Skeletal muscle cell (primary cell): ENCODE measurements at places on chromosomes 16 and 17.

GRCh38 chr17:64580384-64581315 is 73.9 kb downstream of the CEP95 start:
- DNase-seq, result no peak

DNA sequence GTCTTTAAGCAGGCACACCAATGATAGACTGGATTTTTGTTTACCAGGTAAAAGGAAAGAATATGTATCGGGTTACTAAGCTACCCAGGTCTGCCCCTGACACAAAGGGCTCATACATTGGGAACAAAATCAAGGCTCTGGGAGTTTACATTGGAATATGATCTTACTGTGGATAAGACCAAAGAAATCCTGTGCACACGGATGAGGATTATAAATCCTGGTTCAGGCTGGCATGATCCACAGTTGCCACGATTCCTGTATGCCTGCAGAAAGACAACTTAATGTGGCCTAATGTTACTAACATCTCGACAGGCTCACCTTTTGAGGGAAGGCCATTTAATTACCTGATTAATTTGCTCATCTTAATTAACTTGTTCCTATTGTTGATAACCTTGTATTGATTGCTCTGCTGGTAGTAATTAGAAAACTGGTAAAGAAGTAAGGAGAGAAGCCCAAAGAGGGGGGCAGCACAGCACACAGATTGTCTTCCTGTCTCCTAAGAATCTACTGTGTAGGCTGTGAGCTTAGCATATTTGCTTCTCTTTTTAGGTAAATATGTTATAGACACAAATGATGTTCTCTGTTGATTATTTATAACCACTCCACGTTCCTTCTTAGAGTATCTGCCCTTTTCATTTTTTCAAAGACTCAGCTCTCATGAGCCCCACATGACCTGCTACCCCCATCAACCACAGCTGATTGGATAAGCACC is 51.0 kb upstream of the TOX3 start:
- no peak for DNase-seq

- DNase-seq, result no peak
Measured at GRCh38 chr16:70784692-70785555, 16.0 kb downstream of the VAC14 start.

GRCh38 chr17:7806587-7806986 is 27.4 kb upstream of the KDM6B start:
- DNase-seq, result no peak

DNA sequence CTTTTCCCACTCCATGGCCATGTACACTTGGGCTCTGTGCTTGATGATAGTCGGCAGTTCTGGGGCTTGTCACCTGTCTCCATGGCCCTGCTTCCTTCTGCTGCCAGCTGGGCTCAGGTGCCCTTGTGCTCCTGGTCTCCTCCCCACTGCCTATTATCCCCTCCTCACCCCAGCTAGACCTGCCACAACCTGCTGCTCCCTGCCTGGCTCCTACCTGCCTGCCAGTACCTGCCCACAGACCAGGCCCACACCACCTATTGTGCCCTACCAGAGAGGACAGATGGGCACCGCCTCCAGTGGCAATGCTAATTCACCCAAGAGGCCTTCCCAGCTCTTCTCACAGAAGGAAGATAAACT is 538 bp upstream of the RAPGEFL1 start:
- no peak for DNase-seq

DNA sequence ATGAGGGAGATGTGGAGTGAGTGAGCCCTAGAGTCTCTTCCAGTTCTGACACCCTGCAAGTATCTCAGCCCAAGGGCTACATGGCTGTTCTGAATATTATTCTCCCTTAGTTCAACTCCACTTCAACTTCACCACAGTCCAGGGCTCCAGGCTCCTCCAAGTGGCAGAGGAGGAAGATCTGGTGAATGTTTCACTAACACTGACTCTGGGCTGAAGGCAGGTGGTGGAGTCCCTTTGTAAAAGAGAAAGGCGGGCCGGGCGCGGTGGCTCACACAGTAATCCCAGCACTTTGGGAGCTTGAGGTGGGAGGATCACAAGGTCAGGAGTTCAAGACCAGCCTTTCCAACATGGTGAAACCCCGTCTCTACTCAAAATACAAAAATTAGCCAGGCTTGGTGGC is 13.6 kb downstream of the CCDC92B start:
- no peak for DNase-seq
